ENCODE measurements at places on chromosomes 6 and 20. TPM values are rescaled to one million over a fixed set of nuclear protein-coding genes. Genes with fewer than 3 reads are reported as not detected.
A peak's percentile ranks its signal among the peaks of the same experiment; 100 is the strongest.

DNA sequence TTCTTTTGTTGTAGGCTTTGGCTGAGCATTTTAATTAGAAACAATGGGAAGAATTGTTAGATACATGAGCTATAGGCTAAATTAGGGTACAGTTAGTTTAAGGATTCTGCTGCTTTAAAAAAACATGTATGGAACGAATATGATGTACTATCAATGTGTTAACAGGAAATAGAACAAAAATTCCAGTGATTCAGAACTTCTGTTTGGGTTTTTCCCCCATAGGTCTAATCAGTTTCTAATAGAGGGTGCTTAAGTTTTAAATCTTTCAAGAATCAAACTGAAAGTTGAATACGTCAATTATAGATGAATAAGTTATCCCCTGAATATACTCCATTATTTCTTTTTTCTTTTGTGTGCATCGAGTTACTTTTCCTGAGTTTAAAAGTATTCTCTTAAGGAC, 1.9 kb downstream of the TAB2 start:
- DNase-seq: no peak
- H3K27me3 ChIP-seq: no peaks in the 10 kb centered on the region
- no peaks in the 10 kb centered on the region for H3K36me3 ChIP-seq

Gene SLCO4A1
- total RNA-seq: 13.9 TPM

DNA sequence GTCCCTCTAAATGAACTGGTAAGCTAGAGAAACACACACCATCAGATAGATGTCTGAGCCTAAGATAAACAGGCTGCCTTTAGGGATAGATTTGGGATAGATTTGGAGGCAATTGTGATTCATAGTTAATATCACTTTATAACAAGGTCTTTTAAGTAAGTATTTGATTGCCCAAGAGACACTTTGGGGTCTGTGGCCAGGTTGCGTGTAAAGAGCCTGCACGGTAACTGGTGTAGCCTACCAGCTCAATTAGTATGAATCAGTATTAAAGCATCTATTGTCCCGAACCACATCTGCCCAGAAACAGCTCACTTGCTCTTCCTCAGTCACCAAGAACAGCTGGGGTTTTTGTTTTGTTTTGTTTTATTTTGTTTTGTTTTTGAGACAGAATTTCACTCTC, 193.3 kb downstream of the SASH1 start:
- no peaks in the 10 kb centered on the region for H3K4me1 ChIP-seq
- peaks cover 13% of the 10 kb centered on the region for H3K36me3 ChIP-seq
- DNase-seq: no peak
- no peak overlapping the region for H3K27ac ChIP-seq
- H3K27me3 ChIP-seq: no peaks in the 10 kb centered on the region

- H3K4me1 ChIP-seq: no peaks in the 10 kb centered on the region
- no peak for DNase-seq
- H3K27ac ChIP-seq: no peak overlapping the region
- H3K36me3 ChIP-seq: no peaks in the 10 kb centered on the region
Observed at GRCh38 chr6:86969573-86969972, 32.2 kb downstream of the HTR1E start.

DNA sequence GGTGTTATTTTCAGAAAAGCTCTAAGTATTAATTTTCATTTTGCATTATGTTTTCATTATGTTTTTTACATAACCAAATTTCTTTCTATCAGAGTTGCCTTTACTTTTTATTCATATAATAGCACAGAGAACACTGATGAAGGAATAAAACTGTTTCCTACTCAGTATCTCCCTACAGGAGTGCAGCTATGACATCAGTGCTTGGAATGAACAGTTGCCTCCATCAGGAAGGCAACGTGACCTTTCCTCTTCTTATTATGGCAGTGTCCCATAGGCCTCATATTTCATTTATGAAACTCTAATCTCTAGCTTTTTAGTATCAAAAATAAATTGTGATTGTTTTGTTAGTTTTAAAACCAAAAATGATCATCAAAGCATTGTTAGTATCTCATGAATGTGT, 712.8 kb downstream of the CD109 start:
- H3K4me3 ChIP-seq: no peak overlapping the region
- H3K27me3 ChIP-seq: no peaks in the 10 kb centered on the region
- no peaks in the 10 kb centered on the region for H3K36me3 ChIP-seq
- no peaks in the 10 kb centered on the region for H3K4me1 ChIP-seq
- no peak overlapping the region for H3K27ac ChIP-seq
- no peak for DNase-seq

DNA sequence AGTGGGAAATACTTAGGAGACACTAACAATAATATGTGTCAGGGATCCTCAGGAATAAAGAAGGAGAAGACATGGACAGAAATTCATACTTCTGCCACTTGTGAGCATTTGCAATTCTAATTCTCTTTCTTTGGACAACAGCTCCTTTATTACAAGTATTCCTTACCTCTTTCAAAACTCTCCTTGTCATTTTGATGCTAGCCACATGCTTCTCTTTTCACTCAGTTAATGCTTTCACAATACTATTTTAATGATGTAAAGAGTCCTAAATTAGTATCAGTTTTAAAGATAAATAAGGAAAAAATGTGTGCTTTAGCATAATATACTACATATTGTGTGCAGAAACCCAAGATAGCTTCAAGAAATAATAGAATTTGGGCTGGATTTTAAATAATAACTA, 62.5 kb downstream of the AHI1 start:
- H3K27me3 ChIP-seq: no peaks in the 10 kb centered on the region
- DNase-seq: no peak
- H3K36me3 ChIP-seq: peaks cover 8% of the 10 kb centered on the region
- no peak overlapping the region for H3K4me3 ChIP-seq

DNA sequence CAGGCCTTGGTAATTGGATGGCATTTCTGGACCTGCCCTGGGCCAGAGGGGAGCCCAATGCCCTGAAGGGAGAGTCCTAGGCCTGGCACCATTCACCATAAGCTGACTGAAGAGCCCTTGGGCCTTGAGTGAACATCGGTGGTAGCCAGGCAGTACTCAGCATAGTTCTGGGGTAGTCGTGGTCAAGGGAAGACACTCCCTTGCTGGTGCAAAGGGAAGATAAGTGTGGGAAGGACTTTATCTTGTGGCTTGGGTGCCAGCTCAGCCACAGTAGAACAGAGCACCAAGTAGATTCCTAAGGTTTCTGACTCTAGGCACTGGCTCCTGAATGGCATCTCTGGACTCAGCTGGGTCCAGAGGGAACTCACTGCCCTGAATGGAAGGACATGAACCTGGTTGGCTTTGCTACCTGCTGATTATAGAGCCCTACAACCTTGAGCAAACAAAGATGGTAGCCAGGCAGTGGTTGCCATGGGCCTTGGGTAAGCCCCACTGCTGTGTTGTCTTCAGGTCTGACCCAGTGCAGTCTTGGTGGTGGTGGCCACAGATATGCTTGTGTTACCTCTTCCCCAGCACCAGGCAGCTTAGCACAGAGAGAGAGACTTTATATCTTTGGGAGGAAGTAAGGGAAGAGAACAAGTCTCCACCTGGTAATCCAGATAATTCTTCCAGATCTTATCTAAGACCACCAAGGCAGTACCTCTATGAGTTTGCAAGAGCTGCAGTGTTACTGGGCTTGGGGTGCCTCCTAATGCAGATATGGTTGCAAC, 83.5 kb downstream of the PRDM13 start:
- no peak for DNase-seq
- no peaks in the 10 kb centered on the region for H3K27me3 ChIP-seq
- no peaks in the 10 kb centered on the region for H3K36me3 ChIP-seq
- no peaks in the 10 kb centered on the region for H3K4me1 ChIP-seq
- no peak overlapping the region for H3K27ac ChIP-seq

DNA sequence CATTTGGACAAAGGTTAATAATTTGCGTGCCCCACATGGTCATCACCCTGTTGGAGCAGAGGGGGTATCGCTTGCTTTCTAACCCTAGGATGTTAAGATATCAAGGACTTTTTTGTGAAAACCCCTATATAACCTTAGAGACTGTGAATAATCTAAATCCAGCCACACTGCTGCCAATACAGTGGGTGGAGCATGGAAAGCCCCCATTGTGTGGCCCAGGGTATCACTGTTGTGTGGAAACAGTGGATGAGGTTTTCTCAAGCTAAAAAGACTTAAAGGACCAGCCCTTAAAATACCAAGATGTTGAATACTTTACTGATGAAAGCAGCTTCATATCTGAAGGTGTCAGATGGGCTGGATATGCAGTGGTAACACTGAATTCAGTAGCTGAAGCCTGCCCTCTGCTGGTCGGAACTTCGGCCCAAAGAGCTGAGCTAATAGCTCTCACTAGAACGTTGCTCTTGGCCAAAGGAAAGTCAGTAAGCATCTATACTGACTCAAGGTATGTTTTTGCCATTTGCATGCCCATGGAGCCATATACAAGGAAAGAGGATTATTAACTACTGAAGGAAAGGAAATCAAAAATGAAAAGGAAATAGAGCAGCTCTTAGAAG, 695.2 kb downstream of the PHF3 start:
- H3K36me3 ChIP-seq: no peaks in the 10 kb centered on the region
- no peaks in the 10 kb centered on the region for H3K27me3 ChIP-seq
- no peak overlapping the region for H3K4me3 ChIP-seq
- no peak overlapping the region for H3K27ac ChIP-seq
- no peaks in the 10 kb centered on the region for H3K4me1 ChIP-seq
- peak; percentile 53 for DNase-seq

DNA sequence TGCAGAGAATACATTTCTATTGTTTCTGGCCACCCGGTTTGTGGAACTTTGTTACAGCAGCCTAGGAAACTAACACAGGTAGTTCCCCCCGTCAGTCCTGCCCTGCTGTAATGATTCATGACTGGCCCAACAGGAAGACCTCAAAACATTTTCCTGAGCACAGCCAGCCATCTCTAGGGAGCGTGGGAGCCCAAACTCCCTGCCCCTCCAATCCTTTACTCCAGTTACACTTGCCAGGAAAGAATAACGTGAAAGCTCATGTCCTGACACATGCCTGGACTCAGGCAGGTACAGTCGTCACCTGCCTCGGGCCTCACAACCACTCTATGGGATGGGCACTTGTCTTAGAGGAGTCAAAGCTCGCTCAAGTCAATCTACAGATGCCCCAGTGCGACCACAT, 8.4 kb downstream of the TXNDC5 start:
- H3K36me3 ChIP-seq: peaks cover 2% of the 10 kb centered on the region
- no peak overlapping the region for H3K27ac ChIP-seq
- no peak overlapping the region for H3K4me3 ChIP-seq
- H3K4me1 ChIP-seq: no peaks in the 10 kb centered on the region
- H3K27me3 ChIP-seq: no peaks in the 10 kb centered on the region

DNA sequence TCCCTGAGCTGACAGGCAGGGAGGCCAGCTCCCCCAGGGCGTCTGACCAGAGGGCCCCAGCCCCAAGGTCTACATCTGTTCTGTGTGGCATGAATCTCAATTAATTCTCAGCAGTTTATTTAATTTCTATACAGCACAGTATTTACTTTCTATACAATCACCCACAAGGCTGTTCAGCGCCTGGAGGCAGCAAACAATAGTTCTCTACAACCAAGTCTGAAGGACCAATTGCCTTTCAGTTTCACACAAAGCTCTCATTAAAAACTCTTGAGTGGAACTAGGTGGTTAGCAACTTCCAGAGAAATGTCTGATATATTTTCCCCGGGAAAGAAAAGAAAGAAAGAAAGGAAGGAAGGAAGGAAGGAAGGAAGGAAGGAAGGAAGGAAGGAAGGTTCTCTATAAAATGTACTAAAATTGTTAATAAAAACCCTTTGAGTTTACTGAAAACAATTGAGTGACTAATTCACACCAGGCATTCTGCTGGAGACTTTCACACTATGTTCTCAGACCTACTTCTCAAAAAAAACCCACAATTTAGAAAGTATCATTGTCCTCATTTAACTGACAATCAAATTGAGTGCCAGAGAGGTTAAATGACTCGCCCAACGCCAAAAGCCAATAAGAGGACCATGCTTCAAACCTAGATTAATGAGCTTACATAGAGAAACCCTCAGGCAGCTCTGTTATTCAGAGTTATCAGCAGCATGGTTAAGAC, 62.5 kb downstream of the METTL24 start:
- no peak overlapping the region for H3K27ac ChIP-seq
- H3K27me3 ChIP-seq: no peaks in the 10 kb centered on the region
- peaks cover 2% of the 10 kb centered on the region for H3K36me3 ChIP-seq
- DNase-seq: no peak
- H3K4me1 ChIP-seq: no peaks in the 10 kb centered on the region

- peaks cover 2% of the 10 kb centered on the region for H3K36me3 ChIP-seq
- DNase-seq: no peak
- H3K27me3 ChIP-seq: no peaks in the 10 kb centered on the region
Observed at GRCh38 chr20:41347523-41348429, 7.2 kb downstream of the LPIN3 start.

- no peak for DNase-seq
- H3K4me1 ChIP-seq: no peaks in the 10 kb centered on the region
- no peak overlapping the region for H3K27ac ChIP-seq
- H3K27me3 ChIP-seq: no peaks in the 10 kb centered on the region
- H3K4me3 ChIP-seq: no peak overlapping the region
- no peaks in the 10 kb centered on the region for H3K36me3 ChIP-seq
Observed at GRCh38 chr6:88588938-88589337, 374.5 kb downstream of the RNGTT start.

Gene SLC17A5
- 22.0 TPM for total RNA-seq

GRCh38 chr6:143755301-143755744, 77.6 kb downstream of the PHACTR2 start:
- H3K27me3 ChIP-seq: no peaks in the 10 kb centered on the region
- no peak for DNase-seq
- no peak overlapping the region for H3K4me3 ChIP-seq
- peaks cover 12% of the 10 kb centered on the region for H3K4me1 ChIP-seq
- no peak overlapping the region for H3K27ac ChIP-seq

DNA sequence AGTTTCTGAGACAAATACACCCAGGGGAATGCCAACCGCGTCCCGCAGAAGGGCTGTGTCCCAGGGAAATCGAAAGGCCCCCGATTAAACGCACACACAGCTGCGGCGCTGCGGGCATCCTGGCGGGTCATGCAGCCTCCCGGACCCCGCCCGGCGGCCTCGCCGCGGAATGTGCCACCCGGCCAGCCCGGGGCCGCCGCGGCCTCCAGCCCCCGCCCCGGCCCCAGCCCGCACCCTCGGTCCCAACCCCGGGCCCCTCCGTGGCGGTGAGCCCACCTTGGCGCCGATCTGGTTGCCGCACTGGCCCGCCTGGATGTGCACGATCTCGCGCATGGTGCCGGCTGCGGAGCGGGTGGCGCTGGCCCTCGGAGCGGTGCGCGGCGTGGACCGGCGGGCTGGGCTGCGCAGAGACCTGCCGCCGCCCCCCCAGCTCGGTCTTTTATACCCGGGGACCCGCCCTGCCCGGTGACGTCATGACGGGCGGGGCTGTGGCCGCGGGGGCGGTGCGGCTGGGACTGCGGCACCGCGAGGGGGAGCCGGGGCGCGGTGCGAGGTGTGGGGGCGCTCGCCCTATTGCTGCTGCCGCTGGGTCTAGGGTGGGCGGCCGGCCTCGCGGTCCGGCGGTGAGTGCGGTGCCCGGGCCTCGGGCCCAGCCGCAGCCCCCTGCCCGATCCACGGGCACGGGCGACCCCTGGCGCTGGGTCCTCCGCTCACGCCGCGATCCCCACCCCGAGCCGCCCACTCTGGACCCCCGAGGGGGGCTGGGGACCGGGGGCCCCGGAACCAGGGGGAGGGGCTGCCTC, at the start of gene TUBB2A:
Gene TUBB2A (minus strand): TSS at position 414 of the 803 bp plus-strand sequence. CDS start 81 bp downstream, at position 333.
- no peaks in the 10 kb centered on the region for H3K27me3 ChIP-seq
- H3K27ac ChIP-seq: no peak within 1 kb of the TSS
- peak; percentile 95 for DNase-seq
- H3K4me3 ChIP-seq: peak within 1 kb of the TSS; percentile 83
- no peaks in the 10 kb centered on the region for H3K36me3 ChIP-seq

Gene RAET1L
- total RNA-seq: not detected
